ENCODE measurements at places on chromosomes 3 and 15.

DNA sequence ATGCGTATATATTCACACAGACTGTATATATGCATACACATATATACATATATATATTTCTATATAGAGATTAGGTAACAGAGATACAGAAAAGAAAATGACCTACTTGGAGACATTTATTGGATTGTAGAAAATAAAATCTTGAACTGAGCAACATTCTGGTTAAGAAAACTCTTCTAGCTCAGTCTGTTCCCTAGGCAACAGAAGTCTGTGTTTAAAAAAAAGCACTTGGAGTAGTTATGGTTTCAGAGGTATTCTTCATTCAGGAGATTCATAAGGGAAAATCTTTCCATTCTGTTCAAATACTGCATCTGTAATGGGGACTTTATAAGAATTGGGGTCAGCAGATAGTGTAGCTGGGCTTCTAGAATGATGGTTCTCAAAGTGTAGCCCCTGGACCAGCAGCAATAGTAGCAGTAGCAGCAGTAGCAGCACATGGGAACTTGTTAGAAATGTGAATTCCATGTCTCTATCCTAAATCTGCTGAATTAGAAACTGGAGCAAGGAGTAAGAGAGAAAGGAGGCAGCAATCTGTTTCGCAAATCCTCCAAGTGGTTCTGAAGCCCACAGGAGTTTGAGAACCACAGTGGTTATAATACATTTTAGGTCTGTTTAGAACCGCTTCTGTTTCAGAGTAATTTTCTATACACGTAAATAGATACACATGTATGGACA, 112.8 kb upstream of the TMEM108 start:
- no peak for DNase-seq

DNA sequence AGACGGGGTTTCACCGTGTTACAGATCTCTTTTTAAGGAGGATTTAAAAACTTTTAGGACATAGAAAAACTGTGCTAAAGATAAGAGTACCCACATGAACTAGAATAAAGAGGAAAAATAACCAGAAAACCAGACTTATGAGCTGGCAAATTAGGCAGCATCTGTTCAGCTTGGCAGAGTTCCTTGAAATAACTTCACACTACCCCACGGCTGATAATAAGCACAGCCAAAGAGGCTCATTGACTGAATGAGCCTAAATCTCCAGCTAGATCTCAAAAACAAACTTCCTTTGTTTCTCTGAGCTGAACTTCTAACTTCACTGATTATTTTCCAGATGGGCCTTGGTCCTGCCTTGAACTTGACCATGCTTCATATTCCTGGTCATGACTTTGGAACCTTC, 26.7 kb upstream of the PIK3R4 start:
- no peak for DNase-seq

- no peak for DNase-seq
These were observed 6.0 kb downstream of the SNRPA1 start for GRCh38 chr15:101288905-101289513.

DNA sequence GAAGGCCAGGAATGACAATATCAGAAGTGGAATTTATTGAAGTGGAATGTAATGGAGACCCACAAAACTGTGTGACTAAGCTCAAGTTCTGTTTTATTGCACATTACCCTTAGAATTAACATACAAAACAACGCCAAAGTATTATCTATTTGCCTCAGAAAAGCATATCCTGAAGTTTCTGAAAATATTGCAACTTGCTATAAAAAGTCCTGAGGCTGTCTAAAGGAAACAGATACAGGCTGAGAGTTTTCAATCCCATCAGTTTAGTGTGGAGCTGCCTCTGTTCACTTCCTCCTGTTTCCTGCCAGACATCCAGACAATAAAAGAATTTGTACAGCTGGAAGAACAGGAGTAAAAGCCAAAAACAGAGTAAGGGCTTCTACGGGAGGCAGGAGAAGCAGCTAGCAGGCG, 108.8 kb downstream of the FBN1 start:
- DNase-seq = no peak

DNA sequence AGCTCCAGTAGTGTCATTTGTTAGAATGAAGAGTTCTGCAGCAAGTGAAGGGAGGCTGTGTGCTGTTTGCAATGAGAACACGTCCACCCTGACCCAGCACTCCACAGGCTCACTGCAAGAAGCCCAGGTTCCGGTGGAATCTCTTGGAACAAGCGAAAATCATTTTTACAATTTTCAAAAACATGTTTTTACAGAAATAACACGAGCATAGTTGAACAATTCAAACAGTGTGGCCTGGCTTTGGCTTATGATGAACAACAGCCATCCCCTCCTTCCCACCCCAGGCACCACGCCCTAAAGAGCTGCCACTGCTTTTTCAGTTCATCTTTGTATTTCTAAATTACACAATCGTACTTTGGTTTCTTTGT, 59.5 kb upstream of the KY start:
- DNase-seq = no peak

- DNase-seq = no peak
These were observed 409.8 kb downstream of the FGF12 start for GRCh38 chr3:192317564-192317963.

- no peak for DNase-seq
These were observed 94.4 kb downstream of the ANKRD28 start for GRCh38 chr3:15703346-15703745.

DNA sequence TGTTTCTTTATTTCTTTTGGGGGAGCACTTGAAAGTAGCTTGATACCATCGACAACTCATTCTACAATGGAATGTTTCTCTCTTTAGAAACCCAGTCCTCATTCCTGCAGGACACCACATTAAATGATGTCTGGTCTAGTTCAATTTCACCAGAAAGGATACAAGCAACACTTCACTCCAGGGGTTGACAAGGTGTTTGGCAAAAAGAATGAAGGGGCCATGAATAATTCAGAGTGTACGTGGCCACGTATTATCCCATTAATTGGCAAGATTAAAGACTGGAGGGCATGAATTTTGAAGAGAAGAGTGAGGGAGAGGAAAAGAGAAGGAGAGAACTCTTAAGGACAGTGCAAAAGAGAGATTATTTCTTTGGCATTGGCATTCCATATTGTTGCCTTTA, 705 bp downstream of the TMPRSS7 start:
- DNase-seq = no peak

GRCh38 chr3:196142202-196142956, 60.5 kb upstream of the TFRC start:
- no peak for DNase-seq

- DNase-seq = no peak
These were observed 88.9 kb downstream of the FEZF2 start for GRCh38 chr3:62284442-62284841.

DNA sequence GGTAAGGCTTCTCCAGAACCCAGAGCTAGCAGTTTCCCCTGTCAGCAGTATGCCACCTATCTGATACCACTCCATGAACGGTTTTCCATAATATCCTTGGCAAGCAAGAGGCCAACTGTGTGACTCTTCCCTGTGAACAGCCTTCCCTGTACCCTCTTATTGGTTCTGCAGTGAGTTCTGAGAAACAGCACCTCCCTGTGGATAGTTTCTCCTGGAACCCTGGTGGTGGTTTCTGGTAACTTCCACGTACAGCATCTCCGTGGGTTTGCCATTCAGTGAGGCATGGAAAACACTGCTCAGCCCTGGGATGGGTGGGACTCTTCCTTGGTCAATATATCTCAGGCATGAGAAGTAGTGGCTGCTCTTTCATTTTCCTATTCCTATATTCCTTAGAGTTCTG, 19.4 kb upstream of the SERPINI2 start:
- no peak for DNase-seq

- no peak for DNase-seq
These were observed 194.6 kb downstream of the GABRG3 start for GRCh38 chr15:27165590-27165989.

DNA sequence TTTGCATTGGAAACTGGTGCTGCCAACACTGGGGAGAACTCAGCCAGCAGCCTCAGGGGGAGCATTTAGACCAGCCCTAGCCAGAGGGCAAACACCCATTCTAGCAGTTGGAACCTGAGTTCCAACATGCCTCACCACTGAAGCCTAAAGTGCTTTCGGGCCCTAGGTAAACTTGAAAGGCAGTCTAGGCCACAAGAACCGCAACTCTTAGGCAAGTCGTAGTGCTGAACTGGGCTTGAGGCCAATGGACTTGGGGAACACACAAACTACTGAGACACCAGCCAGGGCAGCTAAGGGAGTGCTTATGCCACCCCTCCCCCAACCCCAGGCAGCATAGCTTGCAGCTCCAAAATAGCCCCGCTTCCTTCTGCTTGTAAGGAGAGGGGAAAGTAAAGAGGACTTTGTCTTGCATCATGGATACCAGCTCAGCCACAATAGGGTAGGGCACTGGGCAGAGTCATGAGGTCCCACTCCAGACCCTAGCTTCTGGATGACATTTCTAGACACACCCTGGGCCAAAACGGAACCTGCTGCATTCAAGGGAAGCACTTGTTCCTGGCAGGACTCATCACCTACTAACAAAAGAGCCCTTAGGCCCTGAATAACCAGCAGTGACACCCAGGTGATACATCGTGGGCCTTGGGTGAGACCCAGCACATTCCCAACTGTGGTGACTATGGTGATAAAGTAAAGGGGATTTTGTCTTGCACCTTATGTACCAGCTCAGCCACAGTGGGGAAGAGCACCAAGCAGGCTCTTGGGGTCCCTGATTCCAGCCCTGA, 37.3 kb upstream of the TEX9 start:
- no peak for DNase-seq

GRCh38 chr3:139281096-139281495, 62.7 kb upstream of the MRPS22 start:
- no peak for DNase-seq

GRCh38 chr3:62874711-62875557, at the start of gene CADPS:
Gene CADPS, minus strand, starts transcription at chr3:62875416. Its CDS starts 387 bp downstream, at chr3:62875029.
- peak; percentile 39 for DNase-seq

DNA sequence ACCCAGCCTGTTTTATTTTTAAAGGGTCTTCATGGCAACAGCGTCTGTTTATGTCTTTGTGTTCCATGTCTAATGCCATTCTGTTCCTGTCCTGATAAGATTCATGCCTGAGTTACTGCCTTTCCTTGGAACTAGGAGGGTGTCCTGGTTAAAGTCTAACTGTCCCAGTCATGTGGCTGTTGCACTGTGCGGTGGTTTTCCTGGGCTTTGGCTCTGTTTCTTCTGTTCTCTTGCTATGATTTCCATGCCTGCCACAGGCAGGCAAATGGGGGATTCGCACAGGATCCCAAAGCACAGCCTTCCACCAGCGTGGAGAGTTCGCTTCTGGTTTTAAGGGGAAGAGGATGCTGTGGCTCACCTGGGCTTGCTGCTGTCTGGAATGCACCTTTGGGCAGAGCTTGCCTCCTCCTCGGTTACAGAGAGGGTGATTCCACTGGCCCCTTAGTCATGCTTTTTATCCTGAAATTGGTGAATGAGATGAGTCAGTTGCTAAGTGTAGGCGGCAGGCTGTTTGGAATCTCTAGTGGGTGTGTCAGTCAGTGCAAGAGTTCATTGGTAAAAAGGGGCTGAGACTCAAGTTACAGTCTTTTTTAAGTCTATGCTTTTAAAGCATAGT, 86.8 kb downstream of the CCK start:
- DNase-seq = peak; percentile 23

- DNase-seq = no peak
These were observed 14.9 kb upstream of the GP9 start for GRCh38 chr3:129045675-129046036.

GRCh38 chr15:80180986-80181385, 28.2 kb downstream of the FAH start:
- DNase-seq = no peak

DNA sequence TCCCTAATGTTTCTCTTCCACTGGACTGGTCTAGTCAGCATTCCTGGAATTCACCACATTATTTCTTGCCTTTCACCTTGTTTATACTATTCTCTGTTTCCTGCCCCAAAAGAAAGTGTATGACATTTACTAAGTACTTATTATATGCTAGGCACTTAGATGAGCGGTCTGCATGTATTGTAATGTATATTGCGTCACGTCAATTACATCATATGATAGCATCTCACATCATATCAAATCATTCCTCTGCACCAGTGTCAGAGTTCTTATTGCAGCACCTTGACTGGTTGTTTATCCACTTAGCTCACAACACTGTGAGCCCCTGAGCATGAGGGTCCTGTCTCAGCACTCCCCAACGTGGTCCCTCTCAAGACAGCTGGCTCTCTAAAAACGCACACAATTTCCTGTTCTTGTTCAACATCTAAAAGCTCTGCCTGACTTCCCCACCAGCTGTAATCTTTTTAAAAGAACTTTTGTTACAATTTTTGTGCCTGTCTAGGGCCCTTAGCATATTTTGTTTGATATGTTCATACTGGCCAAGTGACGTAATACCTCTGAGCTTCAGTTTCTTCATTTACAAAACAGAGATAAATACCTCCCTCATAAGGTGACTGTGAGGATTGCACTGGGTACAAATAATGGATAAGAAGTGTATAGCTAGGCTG, 58.8 kb downstream of the ARHGAP31 start:
- no peak for DNase-seq

Measured in nephron progenitor cell (in vitro differentiated cells).